ENCODE measurements at places on chromosomes 3 and 15.

- no peak for DNase-seq
Measured at GRCh38 chr3:169659096-169659819, 4.3 kb downstream of the MECOM start.

- no peak for DNase-seq
Measured at GRCh38 chr15:100726070-100726420, 123.7 kb downstream of the ASB7 start.

GRCh38 chr3:65706776-65707568 is 331.7 kb downstream of the MAGI1 start:
- no peak for DNase-seq

- peak; percentile 87 for DNase-seq
Measured at GRCh38 chr15:60553163-60553562, 74.2 kb upstream of the ICE2 start.

DNA sequence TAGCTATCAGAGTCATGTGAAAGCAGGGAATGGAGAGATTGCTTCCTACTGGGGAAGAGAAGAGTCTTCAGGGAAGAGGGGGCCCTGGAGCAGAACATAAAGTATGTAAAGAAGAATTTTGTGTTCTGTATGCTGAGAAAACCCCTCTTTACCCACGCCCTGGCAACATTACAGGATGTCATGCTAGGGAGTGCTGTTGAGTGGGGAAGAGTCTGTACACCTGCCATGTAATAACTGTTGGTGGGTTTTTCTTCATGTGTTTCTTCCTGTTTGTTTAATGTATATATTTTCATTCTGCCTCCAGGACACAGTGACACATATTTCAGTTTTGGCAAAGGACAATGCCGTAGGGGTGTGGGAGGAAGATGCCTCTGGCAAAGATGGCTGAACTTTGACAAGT is 122.8 kb upstream of the LPP start:
- DNase-seq: no peak

DNA sequence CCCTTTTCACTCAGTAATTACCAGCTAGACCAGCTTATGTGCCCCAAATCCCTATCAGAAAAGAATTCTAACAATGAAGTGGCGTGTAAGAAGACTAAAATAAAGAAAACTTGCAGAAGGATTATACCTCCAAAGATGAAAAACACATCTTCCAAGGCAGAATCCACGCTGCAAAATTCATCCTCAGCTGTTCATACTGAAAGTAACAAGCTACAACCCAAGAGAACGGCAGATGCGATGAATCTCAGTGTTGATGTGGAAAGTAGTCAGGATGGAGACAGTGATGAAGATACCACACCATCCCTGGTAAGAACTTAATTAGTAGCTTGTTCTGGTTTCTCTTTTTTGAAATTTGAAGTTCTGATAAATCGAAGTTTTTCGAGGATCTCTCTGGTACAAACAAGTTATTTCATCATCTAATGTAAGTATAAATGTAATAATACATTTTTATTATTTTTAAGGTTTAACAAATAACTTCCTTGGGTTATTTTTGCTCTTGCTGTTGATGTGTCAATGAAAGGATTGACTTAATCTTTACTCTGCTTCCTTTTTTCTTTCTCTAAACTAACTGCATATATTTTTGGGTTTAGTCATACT is 1.4 kb downstream of the WDR76 start:
- peak; percentile 37 for DNase-seq

DNA sequence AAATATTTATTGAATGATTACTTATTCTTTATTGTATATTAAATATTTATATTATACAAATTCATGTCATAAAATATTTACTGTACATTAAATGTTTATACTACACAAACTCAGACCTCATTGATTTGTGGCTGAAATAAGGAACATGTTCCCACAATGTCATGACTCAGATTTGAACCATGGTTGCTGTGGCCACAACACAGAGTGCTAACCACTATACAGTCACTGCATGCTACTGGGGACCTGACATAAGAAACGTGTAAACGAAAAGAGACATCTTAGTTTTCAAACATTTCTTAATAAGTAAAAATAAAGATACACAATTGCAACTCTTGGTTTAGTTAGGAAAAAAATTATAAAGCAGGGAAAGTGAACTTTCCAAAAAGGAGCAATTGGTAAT is 99.1 kb upstream of the AGTR1 start:
- DNase-seq: peak; percentile 43

GRCh38 chr3:9666704-9667445 is 17.6 kb downstream of the MTMR14 start:
- peak; percentile 23 for DNase-seq

- peak; percentile 34 for DNase-seq
Measured at GRCh38 chr15:85706779-85707518, 87.8 kb downstream of the KLHL25 start.

DNA sequence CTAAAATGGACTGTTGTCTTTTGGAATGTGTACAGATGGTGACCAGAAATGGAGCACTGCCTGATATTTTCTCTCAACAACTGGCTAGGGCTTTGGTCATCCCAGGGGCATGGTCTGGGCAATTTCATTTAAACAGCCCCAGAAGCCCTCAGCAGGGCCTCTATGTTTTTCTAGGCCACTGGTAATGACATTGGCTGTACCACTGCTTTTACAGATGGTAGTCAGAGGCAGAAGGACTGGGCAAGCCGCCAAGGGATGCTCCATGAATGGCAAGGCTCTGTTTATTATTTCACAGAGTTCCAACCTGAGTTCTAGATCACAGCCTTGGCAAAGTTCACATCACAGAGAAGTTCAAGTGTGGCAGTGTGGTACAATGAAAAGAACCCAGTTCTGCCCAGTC is 37.0 kb upstream of the LMCD1 start:
- no peak for DNase-seq

DNA sequence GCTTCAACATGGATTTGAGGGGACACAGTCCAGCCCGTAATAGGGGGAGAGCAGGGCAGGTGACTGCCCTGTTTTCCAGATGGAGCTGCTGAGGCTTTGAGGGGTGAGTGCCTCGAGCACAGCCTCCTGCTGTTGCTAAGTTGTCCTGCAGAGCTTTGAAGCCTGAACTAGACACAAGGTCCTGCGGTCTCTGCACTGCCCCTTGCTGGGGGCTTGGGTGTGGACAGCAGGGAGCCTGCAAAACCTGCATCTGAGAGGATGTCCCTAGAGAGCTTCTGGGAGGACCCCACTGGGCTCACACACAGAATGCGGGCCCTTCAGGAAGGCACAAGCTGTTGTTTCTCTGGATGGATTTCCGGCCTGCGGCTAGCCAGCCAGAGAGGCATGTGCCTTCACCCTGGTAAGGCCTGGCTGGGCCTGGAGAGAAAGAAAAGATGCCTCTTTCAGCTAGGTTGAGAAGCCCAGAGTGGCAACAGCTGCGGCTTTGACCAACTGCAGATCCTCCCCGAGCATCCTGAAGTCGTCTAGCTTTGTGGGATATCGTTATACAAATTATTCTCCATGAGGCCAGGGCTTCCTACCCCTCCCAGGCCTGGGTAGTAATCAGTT is 226.2 kb downstream of the SLCO3A1 start:
- DNase-seq: no peak

GRCh38 chr15:59199626-59200465 is 6.8 kb upstream of the LDHAL6B start:
- peak; percentile 74 for DNase-seq

- no peak for DNase-seq
Measured at GRCh38 chr15:91426412-91426811, 326.4 kb downstream of the SV2B start.

DNA sequence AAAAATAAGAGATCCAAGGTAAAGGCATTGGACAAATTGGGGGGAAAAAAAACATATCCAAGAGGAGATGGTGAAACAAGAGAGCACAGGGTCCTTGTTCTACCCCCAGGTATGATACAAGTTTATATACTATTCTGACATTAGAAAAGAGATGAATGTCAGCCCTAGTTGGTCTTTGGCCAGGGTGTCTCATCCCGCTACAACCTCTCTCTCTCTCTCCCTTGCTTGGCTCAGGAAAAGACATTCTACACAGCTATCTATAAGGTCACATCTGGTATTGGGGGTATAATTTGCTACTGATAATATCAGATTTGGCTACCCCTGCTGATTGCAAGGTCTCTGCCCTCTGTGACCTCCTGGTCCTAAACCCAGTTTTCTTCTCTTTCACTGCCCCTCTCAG is 117.2 kb downstream of the GOLIM4 start:
- no peak for DNase-seq

- no peak for DNase-seq
Measured at GRCh38 chr3:46122091-46122490, 86.0 kb downstream of the CCR1 start.

DNA sequence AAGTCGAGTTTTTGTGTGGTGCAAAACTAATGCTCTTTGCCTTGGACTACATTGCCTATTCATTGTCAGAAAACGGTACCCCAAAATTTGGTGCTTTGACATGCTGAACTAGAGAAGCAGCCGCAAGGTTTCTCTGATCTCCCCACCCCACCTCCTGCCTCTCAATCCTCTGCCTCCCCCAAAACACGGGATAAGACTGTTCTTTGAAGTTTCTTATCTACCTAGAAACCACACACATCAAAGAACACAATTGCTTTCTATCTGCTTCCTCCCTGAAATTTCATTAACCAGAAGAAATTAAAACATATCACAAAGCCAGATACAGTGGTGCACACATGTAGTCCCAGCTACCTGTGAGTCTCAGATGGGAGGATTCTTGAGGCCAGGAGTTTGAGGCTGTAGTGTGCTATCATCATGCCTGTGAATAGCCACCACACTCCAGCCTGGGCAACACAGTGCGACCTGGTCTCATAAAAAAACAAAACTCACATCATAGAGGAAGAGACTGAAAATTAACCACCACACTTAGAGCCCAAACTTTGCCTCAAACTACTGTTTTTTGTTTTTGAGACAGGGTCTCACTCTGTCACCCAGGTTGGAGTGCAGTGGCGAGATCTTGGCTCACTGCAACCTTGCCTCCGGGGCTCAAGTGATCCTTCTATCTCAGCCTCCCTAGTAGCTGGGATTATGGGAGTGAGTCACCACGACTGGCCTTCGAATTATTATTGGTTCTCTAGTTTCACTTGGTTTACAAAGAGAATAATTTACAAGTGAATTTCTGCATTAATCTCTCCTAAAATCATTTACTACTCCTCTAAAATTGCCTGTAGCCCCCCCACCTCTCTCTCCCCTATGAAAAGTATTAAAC is 2.7 kb upstream of the PCNP start:
- no peak for DNase-seq

- no peak for DNase-seq
Measured at GRCh38 chr3:46206282-46207015, 1.7 kb downstream of the CCR1 start.

- no peak for DNase-seq
Measured at GRCh38 chr15:82921939-82922338, 30.6 kb downstream of the HOMER2 start.

- DNase-seq: no peak
Measured at GRCh38 chr3:32354362-32354778, 37.3 kb upstream of the CMTM7 start.

DNA sequence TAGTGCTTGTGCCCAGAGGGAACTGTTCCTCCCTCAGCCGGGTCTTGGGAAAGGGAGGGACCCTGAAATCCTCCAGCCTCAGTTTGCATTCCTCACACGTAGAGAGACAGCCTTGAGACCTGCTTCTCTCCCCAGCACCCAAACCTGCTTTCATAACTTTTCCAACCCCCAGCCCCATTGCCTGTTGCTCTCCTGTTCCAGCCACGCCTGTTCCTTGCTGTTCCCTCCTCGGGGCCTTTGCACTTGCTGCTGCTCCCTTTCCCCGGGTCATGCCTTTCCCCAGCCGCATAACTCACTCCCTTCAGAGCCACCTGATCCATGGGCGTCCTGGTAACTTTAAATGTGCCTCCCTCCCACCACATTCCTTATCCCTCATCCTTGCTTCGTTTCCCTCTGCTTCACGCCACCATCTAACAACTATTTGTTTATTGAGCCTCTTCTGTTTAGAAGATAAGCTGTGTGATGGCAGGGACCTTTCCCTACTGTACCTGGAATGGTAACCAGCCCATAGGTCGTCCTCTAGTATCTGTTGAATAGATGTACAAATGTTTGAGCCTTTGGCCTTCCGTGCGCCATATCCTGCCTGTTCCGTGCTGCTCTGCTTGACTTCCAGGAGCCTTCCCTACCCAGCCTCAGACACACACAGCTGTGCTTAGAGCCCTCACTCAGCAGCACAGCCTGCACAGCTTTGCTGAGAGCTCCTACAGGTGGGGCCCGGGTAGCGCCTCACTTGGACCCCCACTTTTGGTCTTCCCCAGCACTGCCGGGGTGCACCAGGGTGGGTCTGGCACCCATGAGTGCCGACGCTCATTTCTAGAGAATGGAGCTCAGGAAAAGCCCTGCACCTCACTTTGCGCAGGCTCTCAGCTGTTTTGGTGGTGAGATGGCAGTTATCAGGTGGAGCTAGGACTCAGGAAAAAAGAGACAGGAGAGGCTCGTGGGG is 60.2 kb downstream of the SCN5A start:
- no peak for DNase-seq

DNA sequence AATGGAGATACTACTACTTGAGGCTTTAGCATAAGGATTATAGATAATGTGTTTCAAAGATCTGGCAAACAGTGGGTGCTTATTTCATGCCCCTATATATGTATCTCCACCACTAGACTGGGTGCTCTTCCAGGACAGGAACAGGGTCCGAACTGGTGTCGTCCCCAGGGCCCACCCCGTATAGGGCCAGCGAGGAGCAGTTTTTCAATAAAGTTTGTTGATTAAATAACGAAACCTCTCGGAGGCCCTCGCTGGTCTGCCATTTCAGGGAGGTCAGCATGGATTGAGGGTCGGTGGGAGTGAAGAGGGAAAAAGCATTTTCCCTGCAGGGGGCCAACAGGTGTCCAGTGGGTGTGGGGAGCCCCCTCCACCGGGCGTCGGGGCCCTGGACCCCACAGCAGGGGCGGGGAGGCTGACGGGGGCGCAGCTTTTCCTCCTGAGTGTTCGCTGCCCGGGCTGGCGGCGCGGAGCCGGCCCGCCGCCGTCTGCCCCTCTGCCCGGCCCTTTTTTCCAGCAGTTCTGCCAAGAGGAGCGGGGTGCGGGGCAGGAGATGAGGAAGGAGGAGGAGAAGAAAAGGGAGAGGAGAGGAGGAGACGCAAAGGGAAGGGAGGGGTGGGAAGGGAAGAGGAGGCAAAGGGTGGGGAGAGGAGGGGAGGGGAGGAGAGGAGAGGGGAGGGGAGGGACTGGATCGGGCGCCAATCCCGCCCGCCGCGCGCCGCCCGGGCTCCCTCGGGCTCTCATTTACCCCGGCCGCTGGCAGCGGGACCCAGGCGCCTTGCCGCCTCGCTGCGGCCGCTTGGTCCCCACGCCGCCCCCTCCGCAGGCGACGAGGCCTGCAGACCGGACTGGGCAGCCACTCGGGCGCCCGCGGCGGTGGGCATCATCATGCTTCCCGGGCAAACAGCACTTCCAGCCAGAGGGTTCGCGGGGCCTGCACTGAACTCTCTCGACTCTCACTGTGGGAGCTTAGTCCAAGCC is 66.3 kb downstream of the ISG20 start:
- peak; percentile 11 for DNase-seq

GRCh38 chr15:37446921-37447320 is 346.6 kb upstream of the MEIS2 start:
- no peak for DNase-seq

- peak; percentile 12 for DNase-seq
Measured at GRCh38 chr3:115148142-115148790, 1.2 kb upstream of the ZBTB20 start.

- no peak for DNase-seq
Measured at GRCh38 chr3:51966016-51966415, 1.2 kb downstream of the PCBP4 start.
